CD4-positive, alpha-beta T cell treated with Interferon gamma for 1 hour (primary cell): ENCODE measurements at places on chromosomes 11 and 22.

DNA sequence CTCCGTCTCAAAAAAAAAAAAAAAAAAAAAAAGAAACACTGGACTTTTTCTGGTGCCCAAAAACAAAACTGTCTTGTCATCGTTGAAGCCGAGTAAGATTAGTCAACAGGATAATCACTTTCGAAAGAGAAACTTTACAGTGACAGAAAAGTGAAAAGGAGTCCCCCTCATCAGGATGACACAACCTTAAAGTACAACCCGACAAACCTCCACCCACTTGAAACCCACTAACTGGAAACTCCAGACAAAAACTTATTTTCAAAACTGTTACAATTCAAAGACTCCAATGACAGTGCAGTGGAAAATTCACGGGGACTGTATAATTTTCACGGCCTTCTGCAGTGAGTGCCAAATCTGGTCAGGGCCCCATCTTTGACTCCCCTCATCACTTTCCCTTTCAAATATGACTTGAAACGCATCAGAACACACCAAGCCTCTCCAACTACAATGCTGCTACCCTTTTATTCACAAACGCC lies 1.3 kb downstream of the DENND5A start:
- peak; percentile 22 for DNase-seq

DNA sequence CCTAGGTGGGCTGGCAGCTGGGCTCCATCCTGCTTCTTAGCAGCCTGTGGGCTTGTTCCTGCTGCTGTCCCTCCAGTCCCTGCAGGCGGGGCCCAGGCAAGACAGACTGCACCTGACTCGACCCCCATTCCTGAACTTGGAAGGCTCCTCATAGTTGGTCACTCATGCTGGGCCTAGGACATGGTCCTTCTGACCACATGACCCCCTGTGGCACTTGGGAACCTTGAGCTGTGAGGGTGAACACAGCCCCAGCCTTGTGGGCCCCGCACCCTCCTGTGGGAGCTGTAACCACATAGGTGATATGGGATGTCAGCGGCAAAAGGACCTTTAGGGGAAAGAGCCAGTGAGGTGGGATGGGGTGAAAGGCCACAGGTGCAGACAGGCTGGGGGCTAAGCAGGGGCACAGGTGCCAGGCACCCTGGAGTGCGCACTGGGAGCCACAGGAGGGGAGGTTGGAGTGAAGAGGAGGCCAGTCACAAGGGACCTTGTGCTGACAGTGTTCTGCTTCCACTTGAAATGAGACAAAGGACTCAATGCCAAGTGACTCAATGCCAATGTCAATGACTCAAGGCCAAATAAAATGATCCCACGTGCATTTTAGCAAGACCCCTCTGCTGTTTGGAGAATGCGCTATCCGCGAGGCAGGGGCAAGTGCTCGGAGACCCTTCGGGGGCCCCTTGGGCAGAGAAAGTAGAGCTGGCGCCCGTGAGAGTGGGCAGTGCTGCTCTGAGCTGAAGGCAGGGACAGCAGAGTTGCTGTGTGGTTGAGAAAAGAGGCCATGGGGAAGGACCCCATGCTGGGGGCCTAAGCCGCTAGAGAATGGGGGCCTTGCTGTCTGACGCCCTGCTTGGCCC lies 90.7 kb downstream of the MORC2 start:
- DNase-seq = no peak

DNA sequence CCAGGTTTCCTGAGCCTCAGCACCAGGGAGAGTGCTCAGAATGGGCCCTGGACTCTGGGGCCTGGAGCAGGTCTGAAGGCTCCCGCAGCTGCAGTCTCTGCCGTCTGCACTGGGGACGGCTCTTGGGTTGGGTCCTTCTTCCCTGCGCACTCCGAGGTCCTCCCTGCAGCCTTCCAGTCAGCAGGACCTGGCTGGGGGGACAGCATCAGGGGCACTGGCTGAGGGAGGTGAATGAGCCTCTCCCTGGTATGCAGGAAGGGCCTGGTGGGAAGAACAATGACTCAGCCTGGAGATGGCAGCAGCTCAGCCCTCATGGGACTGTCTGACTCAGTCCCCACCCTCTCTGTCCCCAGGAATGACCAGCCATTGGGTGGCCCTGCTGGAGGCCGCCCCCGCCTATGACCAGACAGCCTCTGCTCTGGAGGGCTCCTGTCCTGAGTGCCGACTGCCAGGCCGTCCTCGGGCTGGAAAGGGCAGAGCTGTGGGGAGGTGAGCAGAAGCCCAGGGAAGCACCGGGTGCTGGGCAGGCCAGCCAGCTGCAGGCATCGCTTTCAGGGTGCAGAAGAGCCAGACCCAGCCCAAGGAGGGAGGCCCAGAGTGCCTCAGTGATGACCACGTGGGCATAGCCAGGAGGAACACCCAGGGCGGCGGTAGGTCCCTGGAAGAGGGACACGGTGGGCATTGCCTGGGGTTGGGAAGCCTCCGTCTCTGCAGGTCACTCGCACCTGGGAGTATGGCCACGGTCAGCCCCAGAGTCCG lies 455.0 kb downstream of the BRD1 start:
- DNase-seq = no peak

- DNase-seq = no peak
Measured at GRCh38 chr11:118033443-118033842, 43.4 kb upstream of the TMPRSS4 start.

DNA sequence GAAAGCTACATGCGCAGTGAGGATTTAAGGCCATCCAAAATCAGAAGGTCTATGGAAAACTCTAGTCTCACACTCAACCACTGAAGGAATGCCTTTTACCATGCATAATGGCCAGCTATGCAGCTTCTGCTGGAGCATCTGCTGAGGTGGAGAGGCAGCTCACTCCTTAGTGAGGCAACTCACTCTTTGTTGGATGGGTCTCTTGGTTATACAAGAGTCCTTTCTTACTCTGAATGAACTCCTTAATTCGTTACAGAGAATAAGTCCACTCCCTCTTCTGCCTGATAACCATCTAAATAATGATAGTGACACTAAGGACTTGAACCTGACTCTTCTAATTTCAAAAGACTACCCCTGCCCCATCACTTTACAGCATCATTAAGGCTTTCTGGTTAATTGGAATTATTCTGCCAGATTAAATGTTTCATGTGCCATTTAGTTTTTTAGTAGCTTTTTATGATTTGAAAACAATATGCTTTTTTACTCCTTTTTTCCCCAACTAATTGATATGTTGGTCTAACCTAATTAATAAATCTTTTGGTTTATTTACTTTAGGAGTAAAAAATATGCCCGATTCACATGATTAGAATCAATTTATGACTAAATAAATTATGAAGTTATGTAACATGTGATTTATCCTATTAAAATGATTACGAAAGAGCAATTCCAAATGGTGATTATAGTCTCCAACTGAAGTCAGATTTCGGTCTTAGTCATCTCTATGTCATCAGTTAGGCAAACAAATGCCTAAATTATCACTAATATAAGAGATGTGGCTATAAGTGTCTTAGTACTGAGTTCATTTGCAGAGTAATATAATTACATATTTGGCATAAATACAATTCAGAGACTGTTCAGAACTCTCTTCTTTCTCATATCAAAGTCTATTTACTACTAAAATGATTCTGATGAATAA lies 286.7 kb upstream of the CCDC90B start:
- no peak for DNase-seq

GRCh38 chr11:108729227-108729871 lies 64.5 kb downstream of the DDX10 start:
- DNase-seq = no peak

DNA sequence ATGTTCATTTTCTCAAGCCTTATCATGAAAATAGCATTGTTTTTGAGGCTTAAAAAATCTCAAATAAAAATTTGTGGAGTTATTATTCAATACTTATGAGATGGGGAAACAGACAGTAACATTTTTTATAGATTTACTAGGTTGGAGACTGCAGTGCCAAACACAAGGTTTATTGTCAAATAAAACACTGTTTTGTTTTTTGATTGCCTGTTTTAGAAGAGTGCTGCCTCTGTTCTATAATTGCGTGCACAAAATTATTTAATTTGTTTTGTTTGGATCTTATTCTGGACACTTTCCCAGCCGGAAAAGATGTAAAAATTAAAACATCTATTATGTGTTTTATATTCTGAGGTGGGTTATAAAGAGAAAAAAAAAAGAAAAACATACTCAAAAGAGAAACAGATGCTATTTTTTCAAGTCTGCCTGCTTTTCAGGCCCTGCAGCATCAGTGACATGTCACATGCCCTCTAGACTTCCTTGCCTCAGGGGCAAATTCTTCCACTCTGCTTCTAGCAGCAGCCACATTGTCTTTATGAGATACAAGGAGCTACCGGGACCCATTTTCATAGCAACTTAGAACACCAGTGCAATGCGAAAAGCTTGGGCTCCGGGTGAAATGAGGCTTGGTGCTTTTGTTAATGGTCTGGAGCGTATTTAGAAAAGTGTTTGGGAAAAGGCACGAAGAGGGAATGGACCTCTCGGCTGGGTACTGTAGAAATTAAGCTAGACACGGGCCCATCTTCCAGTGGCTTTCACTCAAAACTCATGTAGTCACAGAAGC lies 77.5 kb downstream of the EFCAB6 start:
- no peak for DNase-seq

GRCh38 chr11:74138021-74138420 lies 32.8 kb downstream of the C2CD3 start:
- DNase-seq = no peak

- DNase-seq = no peak
Measured at GRCh38 chr22:16967453-16968217, 40.4 kb downstream of the GAB4 start.

- DNase-seq = no peak
Measured at GRCh38 chr11:100340466-100341319, 346.4 kb upstream of the ARHGAP42 start.

DNA sequence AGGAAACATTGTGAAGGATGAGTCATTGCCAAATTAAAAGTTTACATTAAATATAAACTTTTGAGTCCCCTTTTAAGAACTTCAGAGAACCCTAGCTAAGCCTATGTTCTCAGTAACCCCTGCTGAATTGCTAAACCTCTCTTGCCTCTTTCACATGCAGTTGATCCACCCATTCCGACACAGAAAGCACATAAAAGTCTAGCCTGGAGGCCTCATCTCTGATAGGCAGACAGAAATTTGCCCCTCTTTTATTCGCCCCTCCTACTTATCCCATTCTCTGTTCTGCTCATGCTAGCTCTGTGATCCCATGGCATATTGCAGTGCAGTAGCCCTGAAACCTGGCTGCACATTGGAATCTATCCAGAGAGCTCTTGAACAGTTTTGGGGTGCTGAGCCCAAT lies 58.2 kb upstream of the PDE3B start:
- no peak for DNase-seq

DNA sequence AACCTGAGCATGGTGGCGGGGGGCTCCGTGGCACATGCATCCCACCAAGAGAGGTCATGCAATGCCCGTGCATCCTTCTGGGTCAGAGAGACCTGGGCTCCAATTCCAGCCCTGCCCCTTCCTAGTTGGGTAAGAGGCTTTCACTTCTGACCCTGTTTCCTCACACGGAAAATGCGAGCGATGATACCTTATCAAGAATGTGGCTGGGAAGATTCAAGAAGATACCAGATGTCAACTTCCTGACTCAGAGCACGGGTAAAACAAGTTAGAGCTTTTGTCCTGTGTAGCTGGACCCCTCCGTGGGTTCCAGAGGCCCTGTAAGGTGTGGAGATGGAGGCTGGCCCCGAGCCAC lies 8.7 kb upstream of the DGKZ start:
- DNase-seq = no peak

DNA sequence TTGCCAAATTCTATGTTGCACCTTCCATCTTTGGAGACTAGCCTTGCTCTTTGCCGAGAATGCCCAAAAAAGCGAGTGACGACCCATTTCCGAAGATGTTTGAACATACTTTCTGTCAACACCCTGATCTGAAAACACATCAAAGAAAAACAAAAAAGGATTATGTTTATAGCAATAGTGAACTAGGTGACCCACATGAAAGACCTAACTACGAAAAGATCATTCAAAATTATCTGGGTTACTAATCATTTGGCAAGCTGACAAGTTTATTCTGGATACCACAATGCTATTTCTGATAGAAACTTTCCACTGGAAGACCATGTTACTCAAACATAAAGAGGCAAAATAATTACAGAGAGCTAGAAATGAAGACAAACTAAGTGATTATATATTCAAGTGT lies 27.0 kb downstream of the KCNJ1 start:
- no peak for DNase-seq

- no peak for DNase-seq
Measured at GRCh38 chr11:2247496-2247895, 22.9 kb downstream of the ASCL2 start.

DNA sequence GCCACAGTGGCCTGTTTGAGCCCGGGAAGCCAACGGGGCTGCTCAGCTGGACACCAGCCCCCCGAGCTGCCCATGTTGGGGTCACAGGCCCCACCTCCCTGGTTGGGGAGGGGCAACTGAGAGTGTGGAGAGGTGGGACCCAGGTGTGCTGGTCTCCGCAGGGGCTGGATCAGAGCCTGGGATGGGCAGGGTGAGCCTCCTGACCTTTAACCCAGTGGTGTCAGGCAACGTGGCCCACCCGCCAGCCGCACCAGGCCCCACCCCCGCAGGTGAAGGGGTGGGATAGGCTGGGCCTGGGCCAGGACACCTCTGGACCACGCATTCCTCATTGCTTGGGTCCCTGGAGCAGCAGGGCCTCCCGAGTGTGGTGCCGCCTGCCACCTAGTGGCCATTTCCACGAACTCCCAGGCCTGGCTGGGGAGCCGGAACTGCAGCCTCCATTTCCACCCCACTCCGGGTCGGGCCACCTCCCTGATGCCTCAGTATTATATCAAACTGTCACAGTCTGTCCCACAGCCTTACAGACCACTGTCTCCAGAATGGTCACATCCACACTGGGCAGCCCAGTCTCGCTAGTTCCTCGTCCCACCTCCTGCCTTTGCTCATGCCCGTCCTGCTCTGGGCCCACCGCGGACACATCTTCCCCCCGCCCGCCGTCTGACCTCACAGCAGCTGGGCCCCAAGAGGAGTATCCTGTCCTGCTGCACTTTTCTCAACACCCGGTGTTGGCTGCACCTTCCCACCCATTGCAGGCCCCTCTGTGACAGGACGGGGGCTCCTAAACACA lies 13.3 kb upstream of the PPP6R3 start:
- peak; percentile 72 for DNase-seq

GRCh38 chr11:30312243-30312642 lies 10.7 kb upstream of the ARL14EP start:
- DNase-seq = no peak

DNA sequence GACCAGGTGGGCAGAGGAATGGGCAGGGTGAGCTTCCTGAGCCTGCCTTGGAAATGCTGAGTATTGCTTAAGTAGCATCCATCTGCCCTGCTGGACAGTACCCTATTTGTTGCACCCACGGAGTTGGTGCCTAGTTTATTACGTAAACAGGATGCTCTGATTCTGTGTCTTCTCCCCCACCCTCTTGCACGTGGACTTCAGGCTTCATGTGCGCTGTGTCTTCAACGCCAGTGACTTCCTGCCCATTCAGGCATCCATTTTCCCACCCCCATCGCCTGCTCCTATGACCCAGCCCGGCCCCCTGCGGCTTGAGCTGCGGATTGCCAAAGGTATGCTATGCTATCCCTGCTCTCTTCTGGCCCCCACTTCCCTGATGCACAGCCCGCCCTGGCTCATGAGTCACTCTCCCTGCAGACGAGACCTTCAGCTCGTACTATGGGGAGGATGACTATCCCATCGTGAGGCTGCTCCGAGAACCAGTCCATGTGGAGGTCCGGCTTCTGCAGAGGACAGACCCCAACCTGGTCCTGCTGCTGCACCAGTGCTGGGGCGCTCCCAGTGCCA lies 5.7 kb downstream of the ZP1 start:
- no peak for DNase-seq

- DNase-seq = no peak
Measured at GRCh38 chr11:2790568-2790921, 90.8 kb upstream of the KCNQ1OT1 start.
